Kidney glomerular epithelial cell (primary cell): ENCODE measurements at places on chromosomes 11 and 22.

DNA sequence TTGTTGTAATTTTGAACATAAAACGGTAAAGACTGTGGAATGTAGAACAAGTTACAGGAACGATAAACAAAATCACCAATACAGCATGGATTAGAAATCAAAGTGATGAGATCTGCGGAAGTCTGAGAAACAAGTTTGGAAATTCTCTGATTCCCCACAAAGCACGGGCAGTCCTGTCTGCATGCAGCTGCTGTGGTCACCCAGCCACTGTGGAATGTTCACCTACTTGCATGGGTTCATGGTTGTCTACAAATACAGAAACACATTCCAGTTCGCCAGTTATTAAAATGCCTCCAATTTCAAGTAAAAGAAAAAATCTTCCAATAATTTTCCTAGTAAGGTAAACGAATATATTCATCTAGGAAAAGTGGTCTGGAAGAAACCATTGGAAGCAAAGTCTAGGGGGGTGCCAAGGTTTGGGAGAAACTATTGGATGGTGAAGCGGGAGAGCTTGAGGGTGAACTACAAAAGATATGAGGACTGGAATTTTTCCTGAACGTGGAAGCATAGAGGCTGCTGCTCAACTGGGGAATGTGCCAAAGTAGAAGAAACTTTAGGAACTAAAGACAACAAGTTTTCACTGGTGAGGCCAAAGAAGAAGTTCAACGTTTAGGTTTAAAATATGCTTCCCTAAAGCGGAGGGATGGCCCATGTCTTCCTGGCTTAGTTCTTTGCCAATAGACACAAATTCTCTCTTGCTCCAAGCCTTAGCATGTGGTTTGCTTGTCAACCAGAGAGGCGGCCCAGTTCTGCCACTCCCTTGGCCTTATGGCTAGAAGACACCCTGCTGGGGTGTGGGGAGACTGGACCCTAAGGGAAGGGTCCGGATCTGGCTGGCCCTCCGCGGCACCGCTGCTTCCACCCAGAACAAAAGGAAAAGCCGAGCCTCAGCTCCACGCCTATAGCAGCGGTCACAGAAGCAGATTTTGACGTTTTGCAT lies 70.2 kb downstream of the CTTN start:
- DNase-seq = no peak

- DNase-seq = no peak
These were observed 109.7 kb downstream of the PGR start for GRCh38 chr11:101019870-101020269.

GRCh38 chr11:8597182-8597581 lies 3.2 kb upstream of the STK33 start:
- DNase-seq = peak; percentile 28

GRCh38 chr11:3164552-3165151 lies 458 bp downstream of the OSBPL5 start:
- no peak for DNase-seq

GRCh38 chr22:48705917-48706605 lies 1121.6 kb downstream of the BRD1 start:
- no peak for DNase-seq
